ENCODE measurements at places on chromosomes 2 and 18. TPM values are rescaled to one million over a fixed set of nuclear protein-coding genes. Genes with fewer than 3 reads are reported as not detected.

Gene SLC14A1
- not detected for total RNA-seq

Gene VAPA
- 192 TPM for total RNA-seq

Gene MC4R
- not detected for total RNA-seq

Gene RBBP8
- total RNA-seq: 23.8 TPM

Gene CIB4
- 0.50 TPM for total RNA-seq

Gene ANKRD36C
- 3.9 TPM for total RNA-seq

Gene LCT
- total RNA-seq: 0.03 TPM

Gene SLC16A14
- 1.6 TPM for total RNA-seq

Gene LAMA1
- total RNA-seq: 0.17 TPM

Gene CENPA
- 39.4 TPM for total RNA-seq

Gene ANKRD29
- 17.4 TPM for total RNA-seq

Gene NDUFV2
- 125 TPM for total RNA-seq

Gene TMEM198
- total RNA-seq: 0.55 TPM

Gene CFAP65
- 0.21 TPM for total RNA-seq

Gene MGAT4A
- 1.8 TPM for total RNA-seq

Gene TWIST2
- 16.6 TPM for total RNA-seq

Gene GPR75
- 1.4 TPM for total RNA-seq

Gene SOS1
- total RNA-seq: 15.6 TPM

Gene PRSS56
- total RNA-seq: 0.11 TPM

Gene CIDEA
- not detected for total RNA-seq

Gene ATP6V1B1
- total RNA-seq: 2.5 TPM

Gene COLEC12
- total RNA-seq: 0.06 TPM

Gene RUFY4
- total RNA-seq: not detected

Gene PARD6G
- total RNA-seq: 3.5 TPM

Gene G6PC2
- not detected for total RNA-seq

Gene LOXHD1
- total RNA-seq: not detected

Gene NPPC
- not detected for total RNA-seq

Gene AMER3
- total RNA-seq: not detected

Gene MYO3B
- not detected for total RNA-seq

Gene ANKRD30BL
- total RNA-seq: not detected

Gene MARCHF7
- total RNA-seq: 71.5 TPM

Gene STAT4
- total RNA-seq: 3.9 TPM

Gene CBLN2
- total RNA-seq: 0.06 TPM

Gene FER1L5
- total RNA-seq: not detected

Gene EFR3B
- total RNA-seq: 12.3 TPM

Gene KLHL30
- 0.17 TPM for total RNA-seq

Gene ELOA2
- total RNA-seq: not detected

Gene STK11IP
- 16.5 TPM for total RNA-seq

Gene ENOSF1
- total RNA-seq: 24.5 TPM

Gene FHL2
- 64.2 TPM for total RNA-seq

Gene TFCP2L1
- 6.2 TPM for total RNA-seq

Gene ALK
- not detected for total RNA-seq

Gene GKN2
- total RNA-seq: 3.5 TPM

Gene KLHL14
- total RNA-seq: not detected

Gene RIT2
- not detected for total RNA-seq

Gene SIGLEC15
- total RNA-seq: not detected

Gene EFHD1
- 3.6 TPM for total RNA-seq

Gene WNT10A
- 0.23 TPM for total RNA-seq

Gene CNTNAP5
- total RNA-seq: not detected
